ENCODE measurements at places on chromosomes 13 and 19.

DNA sequence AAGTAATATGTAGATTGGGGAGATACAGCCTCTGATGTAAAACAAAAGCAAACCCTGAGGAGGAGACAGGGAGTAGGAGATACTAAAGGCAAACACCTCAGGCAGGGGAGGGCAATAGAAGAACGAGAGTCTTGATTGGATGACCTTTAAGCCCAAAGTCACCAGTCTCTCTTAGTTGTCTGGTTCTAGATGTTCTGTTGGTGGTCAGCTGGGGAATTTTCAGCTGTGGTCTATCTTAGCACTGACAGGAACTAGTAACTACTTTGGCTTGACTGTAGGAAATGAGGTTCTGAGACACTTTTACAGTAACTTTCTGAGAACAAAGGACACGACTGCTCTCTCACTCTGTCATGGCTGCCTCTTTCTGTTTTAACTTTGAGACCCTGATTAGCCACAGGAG, 290.7 kb upstream of the MIR17HG start:
- no peak for DNase-seq

GRCh38 chr13:20727856-20728255, 24.4 kb downstream of the IL17D start:
- DNase-seq: no peak

DNA sequence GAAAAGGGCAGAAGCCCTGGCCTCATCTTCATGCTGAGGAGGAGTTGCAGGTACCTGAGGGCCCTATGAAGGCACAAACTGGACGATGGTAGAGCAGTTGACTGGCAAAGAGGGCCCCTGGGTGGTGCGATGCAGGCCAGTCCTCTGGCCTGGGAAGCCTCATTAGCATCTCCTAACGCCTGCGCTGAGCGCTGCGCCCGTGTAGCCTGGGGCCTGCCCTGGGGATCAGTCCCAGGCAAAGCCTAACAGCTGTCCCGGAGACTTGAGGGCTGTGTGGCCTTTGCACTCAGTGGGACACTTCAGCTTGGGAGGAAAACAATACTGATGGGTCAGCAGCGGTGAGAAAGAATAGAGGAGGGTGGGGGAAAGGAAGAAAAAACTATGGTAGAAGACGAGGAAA, 187.7 kb downstream of the RAP2A start:
- no peak for DNase-seq

DNA sequence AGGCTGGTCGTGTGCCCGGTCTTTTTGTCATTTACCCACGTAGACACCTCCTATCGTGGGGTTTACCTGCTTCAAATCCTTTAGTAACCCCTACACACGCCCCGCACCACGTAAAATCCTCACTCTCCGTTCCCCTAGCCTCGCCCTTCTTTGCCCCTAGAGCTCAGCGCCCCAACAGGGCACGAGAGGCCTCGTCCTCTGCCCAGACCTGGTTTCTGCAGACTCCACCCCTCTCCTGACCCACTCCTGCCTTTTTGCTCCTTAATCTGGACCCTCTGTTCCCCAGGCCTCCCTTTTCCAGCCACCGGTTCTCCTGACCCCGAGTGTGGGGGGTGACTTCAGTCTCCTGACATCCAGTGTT, 412 bp downstream of the ZNF528 start:
- no peak for DNase-seq

GRCh38 chr19:4728871-4729270, 5.2 kb upstream of the DPP9 start:
- no peak for DNase-seq

DNA sequence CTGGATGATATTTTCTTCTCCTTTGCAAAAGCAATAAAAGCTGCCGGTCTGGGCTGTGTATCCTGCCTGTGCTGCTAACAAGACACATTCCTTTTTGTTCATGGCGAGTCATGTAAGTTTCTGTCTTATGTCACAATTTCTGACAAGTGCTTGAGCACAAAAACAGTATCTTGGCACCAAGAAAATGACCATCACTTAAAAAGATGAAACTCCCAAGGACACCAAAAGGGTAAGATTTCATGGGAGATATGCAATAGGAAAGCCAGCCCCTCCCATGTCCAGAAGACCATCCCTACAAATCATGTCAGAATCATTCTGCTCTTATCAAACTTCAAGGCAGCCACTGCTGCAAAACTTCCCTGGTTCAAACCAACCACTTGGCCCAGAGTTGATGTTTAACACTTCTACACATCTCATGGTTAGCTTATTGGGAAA, 375.4 kb upstream of the ZNF507 start:
- DNase-seq: no peak

All from GDM1 (cell line).